GM23248 (cell line): ENCODE measurements at places on chromosomes 5 and 9. TPM values are rescaled to one million over a fixed set of nuclear protein-coding genes. Genes with fewer than 3 reads are reported as not detected.

Gene PKD2L2
- total RNA-seq, result not detected in 2 replicates

Gene SPINK7
- not detected in 2 replicates for total RNA-seq

Gene GFI1B
- not detected in 2 replicates for total RNA-seq

Gene CTXN3
- not detected in 2 replicates for total RNA-seq

Gene NR5A1
- not detected in 2 replicates for total RNA-seq

Gene MARCOL
- total RNA-seq, result not detected in 2 replicates
